ENCODE measurements at places on chromosomes 1 and 21. TPM values are rescaled to one million over a fixed set of nuclear protein-coding genes. Genes with fewer than 3 reads are reported as not detected.

DNA sequence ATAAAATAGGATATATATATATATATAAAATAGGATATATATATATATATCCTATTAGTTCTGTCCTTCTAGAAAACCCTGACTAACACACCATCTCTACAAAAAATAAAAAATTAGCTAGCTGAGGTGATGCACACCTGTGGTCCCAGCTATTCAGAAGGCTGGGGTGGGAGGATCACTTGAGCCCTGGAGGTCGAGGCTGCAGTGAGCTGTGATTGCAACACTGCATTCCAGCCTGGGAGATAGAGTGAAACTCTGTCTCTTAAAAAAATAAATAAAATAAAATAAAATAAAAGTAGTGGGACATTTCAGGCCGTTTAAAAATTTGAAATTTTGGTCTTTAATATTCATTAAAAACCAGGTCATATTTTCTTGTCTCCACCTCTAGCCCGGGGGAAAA is 4.2 kb upstream of the RRP1 start:
- no peak for DNase-seq

DNA sequence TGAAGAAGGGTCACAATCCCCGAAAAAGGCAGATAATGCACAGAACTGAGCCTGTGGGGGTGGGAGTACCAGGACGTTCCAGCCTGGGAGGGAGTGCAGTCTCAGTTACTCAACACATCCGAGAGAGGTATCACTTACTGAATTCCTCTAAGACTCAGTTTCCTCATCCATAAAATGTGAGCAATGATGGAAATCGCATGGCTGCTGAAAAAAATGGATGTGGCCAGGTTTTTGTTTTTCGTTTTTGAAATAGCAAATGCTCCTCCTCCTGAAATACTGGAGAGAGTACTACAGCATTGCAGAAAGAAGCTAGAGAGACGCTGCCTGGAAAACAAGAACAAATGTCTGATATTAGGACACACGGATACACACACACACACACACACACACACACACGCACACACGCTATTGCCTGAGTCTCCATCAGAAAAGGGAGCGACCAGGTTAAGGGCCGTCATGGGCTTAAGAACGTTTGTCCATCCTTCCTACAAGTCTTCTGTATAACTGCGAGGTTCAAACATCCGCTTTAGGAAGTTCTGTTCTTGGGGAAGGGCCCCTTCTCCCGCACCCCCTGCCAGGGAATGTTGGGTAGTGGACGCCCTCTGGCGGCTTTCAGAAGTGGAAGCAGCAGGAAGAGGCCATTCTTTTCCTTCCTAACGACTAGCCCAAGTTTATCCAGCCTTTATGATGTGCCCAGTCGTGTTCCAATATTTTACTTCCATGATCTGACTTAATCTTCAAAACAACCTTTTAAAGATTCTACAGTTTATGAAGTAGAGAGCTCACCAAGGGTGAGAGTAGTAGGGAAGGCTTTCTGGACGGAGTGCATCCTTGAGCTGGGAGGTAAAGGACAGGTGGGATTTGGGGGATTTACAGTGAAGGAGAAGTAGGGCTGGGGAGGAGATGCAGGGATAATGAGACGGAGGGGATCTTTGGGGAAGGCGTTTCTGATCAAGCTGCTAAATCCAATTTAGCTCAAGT is 699 bp upstream of the NES start:
- no peak for DNase-seq

GRCh38 chr21:46006547-46007491 is 25.2 kb downstream of the COL6A1 start:
- peak; percentile 17 for DNase-seq

KCNK1 gene
- 3.3 TPM for total RNA-seq

GRCh38 chr1:79128722-79129121 is 122.2 kb upstream of the ADGRL4 start:
- DNase-seq, result no peak

GRCh38 chr1:203173566-203173965 is 2.1 kb downstream of the MYBPH start:
- DNase-seq, result no peak

IGSF9 gene
- 18.2 TPM for total RNA-seq

- DNase-seq, result peak; percentile 58
Measured at GRCh38 chr1:23868557-23869016, 497 bp upstream of the FUCA1 start.
